SW 1271 (cell line): ENCODE measurements at places on chromosomes 12 and 14.
A peak's percentile ranks its signal among the peaks of the same experiment; 100 is the strongest.

DNA sequence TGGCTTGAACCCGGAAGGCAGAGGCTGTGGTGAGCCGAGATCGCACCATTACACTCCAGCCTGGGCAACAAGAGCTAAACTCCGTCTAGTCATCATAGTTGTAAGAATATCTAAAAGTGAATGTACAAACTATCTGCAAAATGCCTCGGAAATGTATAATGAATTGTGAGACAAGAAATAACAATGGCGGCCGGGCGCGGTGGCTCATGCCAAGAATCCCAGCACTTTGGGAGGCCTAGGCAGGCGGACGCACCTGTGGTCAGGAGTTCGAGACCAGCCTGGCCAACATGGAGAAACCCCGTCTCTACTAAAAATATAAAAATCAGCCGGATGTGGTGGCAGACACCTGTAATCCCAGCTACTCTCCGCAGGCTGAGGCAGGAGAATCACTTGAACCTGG lies 9.7 kb downstream of the PPP2R5E start:
- no peak for DNase-seq

DNA sequence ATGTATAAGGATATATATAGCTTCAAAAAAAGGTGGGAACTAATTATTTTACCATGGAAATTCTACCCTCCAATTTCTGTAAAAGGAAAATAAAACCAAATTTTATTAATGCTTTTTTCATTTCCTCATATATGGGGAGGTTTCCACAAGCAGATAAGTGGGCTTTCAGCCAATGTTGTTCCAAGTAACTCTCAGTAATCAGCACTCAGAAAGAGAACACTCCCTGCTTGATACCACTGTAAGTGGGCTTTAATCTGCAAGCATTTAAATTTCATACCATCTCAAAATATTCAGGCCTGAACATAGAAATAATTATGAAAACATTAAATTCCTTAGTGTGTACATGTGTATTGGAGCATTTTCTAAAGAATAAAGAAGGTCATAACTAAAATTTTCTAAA lies 827.6 kb downstream of the C12orf50 start:
- no peak for DNase-seq

GRCh38 chr14:33567023-33567728 lies 383.7 kb downstream of the EGLN3 start:
- DNase-seq: no peak

DNA sequence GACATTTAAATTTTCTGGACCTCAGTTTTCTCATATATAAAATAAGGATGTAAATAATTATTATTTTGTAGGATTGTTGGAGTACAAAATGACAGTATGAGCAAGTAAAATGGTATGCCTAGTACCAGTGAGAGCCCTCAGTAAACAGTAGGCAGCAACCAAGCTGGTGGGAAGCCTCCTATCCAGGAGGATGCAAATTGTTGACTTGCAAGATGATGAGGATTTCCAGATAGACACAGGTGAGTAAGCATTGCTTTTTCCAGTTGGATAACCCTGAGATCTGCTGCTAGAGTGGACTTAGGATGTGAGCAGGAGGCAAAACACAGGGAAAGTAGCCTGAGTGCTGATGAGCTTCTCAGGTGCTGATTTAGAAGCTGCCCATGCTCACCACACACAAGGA lies 28.2 kb upstream of the AMIGO2 start:
- DNase-seq: no peak

- no peak for DNase-seq
Measured at GRCh38 chr14:75289840-75290388, 11.3 kb downstream of the FOS start.

GRCh38 chr14:23102801-23103200 lies 2.0 kb downstream of the CIROP start:
- DNase-seq: no peak

- DNase-seq: peak; percentile 47
Measured at GRCh38 chr14:68786491-68787091, 6.3 kb downstream of the ZFP36L1 start.

- DNase-seq: no peak
Measured at GRCh38 chr12:54126696-54127537, 61.9 kb downstream of the SMUG1 start.

GRCh38 chr14:102185360-102185759 lies 45.7 kb downstream of the WDR20 start:
- DNase-seq: no peak

- DNase-seq: no peak
Measured at GRCh38 chr12:62933602-62934238, 1.2 kb downstream of the PPM1H start.

DNA sequence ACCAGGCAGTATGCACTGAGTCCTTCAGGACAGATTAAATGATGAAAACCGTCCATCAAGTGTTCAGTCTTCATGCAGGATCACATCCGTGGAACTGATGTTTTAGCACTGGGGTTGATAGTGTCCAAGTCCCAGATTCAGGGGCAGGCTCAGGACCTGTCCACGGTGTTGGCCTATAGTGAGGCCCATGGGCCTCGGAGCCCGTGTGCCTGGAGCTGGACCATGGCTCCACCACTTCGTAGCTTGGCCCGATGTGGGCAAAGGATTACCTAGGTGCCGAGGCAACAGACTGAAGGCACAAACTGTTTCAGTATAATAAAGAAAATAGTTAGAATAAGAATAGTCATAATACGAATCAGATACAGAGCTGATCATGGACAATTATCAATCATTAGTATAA lies 41.8 kb downstream of the DDX51 start:
- no peak for DNase-seq

GRCh38 chr12:104345234-104346066 lies 41.9 kb downstream of the EID3 start:
- no peak for DNase-seq

DNA sequence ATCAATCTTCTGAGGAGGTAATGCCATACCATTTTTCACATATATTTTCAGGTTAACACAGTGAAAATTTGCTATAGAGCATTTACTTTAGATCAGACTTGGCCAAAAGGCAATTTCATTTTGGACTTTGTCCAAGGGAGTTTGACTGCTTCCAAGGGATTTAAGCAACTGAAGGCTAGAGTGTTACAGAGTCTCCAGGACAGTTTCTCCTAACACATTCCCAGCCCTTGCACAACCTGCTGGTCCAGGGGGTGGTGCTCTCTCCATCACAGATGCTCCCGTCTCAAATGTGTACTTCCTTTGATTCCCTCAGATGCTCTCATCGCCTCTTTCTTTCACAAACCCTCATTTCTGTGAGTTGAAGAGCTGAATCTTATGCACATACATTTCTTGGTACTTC lies 143.1 kb downstream of the TPH2 start:
- no peak for DNase-seq

GRCh38 chr14:51041108-51041531 lies 53.8 kb downstream of the TRIM9 start:
- no peak for DNase-seq
